ENCODE measurements at places on chromosomes 7 and 10.

- no peak for DNase-seq
Observed at GRCh38 chr10:128894641-128895040, 572.4 kb upstream of the MGMT start.

- DNase-seq = no peak
Observed at GRCh38 chr10:14349081-14349480, 18.4 kb upstream of the FRMD4A start.

DNA sequence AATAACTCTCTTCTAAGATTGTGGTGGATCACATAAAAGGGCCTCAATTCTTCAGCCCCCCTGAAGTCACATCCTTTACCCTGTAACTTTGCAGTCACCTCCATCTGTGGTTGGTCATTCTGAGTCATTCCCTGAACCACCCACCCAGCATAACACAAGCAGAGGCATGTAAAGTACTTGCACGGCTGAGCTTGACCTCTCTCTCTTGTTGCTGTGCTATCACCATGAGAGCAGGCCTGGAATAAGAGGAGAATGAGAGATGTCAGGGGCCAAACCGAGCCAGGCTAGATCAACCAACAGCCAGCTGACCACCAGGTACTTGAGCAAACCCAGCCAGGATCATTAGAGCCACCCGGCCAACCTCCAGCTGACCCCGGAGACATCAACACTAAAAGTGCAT, 13.5 kb upstream of the STK17A start:
- DNase-seq = no peak

DNA sequence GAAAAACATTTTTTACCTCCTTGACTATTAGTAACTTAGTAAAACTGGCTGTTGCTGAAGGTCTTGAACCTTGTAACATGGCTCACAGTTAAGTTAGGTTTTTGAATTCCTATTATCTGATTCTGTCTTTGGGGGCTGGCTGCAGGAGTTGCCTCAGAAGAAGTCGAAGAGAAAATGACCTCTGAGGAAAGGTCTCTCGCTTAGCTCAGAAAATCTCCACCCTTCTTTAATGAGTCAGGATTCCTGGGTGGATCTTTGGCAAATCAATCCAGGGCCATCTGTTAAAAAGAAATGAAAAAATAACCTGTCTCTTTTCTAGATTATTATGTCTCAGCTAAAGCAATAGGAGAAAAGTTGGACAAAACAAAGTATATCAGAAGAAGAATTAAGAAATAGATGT, 267.8 kb upstream of the SEMA3C start:
- no peak for DNase-seq

DNA sequence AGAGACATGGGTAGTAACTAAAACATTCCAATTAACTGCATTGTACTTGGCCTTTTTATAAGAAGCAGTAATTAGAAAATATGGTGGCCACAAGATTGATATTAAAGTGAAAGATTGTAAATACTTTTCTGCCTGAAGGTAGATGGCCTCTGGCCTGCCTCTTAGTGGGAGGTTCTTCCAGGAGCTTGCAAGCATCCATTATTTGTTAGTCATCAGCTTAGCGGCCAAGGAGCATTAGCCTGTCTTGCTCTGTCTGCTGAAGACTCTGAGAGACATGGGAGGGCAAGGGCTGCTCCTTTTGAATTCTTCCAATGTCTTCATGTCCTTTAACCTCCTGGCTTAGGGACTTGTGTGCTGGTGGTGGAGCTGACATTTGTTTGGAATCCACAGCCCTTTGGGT, 80.4 kb downstream of the TCF7L2 start:
- DNase-seq = no peak

GRCh38 chr7:5677538-5678294, 103.7 kb downstream of the RNF216 start:
- no peak for DNase-seq

DNA sequence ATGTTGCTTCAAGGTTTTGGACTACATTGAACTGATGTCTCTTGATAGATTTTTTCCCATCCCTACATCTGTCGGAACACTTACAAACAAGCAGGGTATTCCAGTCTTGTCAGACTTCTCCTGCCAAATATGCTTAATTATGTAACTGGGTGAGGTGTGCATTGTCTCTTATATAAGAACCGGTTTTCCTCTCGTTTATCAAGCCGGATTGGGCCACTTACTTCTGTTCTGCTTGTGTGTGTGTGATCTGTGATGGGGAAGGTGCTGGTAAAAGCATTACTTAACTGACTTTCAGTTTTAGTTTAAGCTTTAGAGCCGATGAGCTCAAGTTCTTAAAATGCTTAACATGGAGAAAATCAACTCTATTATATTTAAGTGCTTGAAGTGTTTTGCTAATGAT, 57.9 kb downstream of the OTUD1 start:
- no peak for DNase-seq

- DNase-seq = no peak
Observed at GRCh38 chr7:14637968-14638367, 264.6 kb downstream of the DGKB start.

- DNase-seq = no peak
Observed at GRCh38 chr10:72567421-72567820, 58.5 kb downstream of the MICU1 start.

GRCh38 chr10:122236690-122237306, 34.3 kb upstream of the BTBD16 start:
- peak; percentile 15 for DNase-seq

DNA sequence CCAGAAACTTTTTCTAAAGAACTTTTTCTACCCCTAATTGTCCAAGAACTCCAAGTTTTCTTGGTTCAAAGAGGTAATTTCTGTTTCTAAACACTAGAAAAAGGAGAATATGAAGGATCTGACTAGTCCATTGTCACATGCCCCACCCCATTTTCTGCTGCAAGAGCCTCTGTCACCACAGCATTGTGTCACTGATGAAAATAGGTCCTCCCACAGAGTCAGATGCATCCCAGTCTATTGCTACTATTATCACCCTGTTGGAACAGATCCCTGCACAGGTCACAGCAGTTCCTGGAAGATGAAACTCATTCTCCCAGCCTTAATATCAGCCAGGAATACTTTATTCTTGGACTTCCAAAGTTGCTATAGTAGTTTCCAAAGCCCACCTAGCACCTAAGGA, 7.5 kb upstream of the CFTR start:
- DNase-seq = no peak

- no peak for DNase-seq
Observed at GRCh38 chr7:76048668-76048988, 722 bp downstream of the MDH2 start.

DNA sequence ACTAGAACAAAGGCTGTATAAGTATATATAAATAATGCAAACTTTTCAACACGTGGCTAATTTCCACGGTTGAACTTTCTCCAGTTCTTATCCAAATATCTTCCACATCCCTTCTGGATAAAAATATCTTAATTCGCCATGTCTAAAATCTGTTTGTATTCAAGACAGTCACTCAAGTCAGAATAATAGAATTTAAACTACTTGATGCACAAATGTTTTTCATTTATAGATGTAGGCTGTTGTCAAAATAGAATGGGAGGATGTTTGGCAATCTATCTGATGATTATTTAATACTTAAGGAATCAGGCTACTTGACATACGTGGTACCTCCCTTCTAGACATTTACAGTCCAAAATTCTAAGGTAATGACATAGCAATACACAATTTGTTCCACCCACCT, 204.3 kb downstream of the TWIST1 start:
- DNase-seq = no peak

DNA sequence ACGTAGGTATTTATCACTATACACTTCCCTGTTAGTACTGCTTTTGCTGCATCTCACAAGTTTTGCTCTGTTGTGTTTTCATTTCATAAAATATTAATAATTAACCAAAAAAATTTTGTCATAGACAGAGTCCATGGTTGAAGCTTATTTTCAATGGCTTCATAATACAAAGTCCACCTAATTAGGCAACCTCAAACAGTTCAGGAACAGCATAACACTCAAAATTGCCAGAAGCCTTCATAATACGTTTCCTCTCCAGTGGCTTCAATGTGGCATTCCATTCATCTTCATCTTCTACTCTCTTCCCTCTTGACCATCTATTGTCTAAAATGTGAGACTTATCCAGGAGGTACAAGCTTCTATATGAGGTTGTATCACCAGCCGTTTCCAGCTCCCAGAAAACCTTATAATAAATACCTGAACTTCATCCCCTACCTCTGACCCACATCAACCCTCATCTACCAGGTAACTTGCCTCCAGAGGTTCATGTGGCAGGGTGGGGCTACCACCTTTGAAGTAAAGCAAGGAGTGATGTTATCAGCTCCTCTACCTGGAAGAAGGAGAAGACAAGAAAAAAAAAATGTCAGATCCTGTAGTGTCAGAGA, 337.3 kb downstream of the MALRD1 start:
- DNase-seq = no peak

DNA sequence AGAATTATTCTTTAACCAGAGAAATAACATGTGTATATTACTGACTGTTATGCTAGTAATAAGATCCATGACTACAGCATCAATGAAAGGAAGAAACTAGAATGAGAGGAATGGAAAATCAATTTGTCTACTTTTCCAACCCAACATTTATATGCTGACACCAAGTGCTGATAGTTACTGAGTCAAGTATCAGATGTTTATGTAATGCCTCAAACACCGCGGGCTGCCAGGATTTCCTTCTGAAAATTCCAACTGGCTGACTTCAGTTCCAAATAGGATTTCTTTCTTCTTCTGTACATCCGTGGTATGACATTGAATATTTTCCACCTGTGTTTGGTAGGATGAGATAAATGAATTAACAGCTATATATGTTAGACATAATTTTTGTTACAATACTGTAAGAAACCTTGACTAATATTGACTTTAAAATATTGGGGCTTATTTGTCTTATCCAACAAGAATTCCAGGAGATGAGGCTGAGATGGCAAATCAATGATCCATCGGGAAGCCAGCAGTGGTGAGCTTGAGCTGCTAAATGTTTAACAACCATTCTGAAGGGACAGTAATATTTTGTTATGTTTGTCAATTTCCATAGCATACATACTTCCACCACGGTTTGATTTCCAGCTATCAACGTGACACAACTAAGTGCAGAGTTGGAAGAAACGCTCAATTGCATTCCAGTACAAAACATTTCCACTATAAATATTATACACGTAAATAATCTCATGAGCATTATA, 435.2 kb upstream of the AUTS2 start:
- no peak for DNase-seq

- no peak for DNase-seq
Observed at GRCh38 chr7:2512713-2513112, 6.9 kb upstream of the LFNG start.

- peak; percentile 75 for DNase-seq
Observed at GRCh38 chr10:89701242-89702120, at the start of gene KIF20B. TSS of gene KIF20B (plus strand) at chr10:89701590. CDS start at chr10:89705295, 3,705 bp downstream.

GRCh38 chr7:130350945-130351790, 6.6 kb downstream of the CPA5 start:
- DNase-seq = peak; percentile 60

DNA sequence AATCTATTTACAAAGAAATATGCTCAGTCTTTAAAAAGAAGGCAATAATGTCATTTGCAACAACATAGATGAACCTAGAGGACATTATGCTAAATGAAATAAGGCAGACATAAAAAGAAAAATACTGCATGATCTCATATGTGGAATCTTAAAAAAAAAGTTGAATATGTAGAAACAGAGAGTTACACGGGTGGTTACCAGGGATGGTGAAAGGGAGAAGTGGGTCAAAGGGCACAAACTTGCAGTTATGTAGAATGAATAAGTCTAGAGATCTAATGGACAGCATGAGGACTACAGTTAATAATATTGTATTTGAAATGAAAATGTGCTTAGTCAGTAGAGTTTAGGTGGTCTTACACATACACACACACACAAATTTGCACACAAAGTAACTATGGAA, 88.2 kb upstream of the CCDC71L start:
- no peak for DNase-seq

DNA sequence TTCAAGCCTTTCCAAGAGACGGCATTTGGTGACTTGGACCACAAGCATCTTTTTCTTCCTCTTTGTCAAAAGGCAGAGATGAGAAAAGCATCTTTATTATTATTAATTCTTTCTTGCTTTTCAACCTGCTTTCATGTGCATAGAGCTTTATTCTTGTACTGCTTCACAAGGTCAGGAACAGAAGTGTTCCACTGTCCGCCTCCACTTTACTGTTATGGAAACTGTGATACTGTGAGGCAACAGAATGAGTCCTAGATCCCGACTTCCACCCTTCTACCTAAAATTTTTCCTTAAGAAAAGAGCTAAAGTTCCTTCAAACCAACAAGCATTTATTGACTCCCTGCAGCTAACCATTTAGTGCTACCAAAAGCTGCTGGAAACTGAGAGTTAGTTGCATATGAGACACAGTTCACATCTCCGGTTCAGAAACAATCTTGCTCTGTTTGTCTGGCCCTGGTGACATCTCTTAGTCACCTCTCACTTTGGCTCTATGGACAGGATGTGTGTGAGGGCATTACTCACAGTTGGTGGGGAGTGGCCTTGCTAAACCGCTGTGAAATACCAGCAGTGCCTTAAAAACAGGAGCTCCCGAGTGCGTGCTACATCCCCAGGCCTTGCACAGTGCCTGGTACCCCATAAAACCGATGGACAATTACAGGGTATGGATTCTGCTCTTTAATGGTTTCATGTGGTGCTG, 77.1 kb upstream of the TRIL start:
- DNase-seq = no peak

DNA sequence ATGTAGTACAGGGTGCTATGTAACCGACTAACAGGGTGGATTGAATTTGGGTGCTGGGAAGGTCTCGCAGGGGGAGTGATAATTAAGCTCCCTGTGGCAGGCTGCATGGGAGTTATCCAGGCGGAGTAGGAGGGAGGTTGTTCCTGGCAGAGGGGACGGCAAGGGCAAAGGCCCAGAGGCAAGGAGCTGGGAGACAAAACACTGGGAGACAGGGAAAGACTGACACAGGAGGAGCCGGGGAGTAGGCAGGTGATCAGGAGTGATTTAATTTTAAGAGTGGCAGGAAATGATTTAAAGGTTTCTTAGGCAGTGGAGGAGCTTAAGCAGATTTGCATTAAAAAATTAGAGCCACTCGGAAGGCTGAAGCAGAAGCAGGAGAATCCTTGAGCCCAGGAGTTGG, 40.7 kb upstream of the LEP start:
- no peak for DNase-seq

- DNase-seq = no peak
Observed at GRCh38 chr7:12351843-12352242, 51.8 kb downstream of the VWDE start.

DNA sequence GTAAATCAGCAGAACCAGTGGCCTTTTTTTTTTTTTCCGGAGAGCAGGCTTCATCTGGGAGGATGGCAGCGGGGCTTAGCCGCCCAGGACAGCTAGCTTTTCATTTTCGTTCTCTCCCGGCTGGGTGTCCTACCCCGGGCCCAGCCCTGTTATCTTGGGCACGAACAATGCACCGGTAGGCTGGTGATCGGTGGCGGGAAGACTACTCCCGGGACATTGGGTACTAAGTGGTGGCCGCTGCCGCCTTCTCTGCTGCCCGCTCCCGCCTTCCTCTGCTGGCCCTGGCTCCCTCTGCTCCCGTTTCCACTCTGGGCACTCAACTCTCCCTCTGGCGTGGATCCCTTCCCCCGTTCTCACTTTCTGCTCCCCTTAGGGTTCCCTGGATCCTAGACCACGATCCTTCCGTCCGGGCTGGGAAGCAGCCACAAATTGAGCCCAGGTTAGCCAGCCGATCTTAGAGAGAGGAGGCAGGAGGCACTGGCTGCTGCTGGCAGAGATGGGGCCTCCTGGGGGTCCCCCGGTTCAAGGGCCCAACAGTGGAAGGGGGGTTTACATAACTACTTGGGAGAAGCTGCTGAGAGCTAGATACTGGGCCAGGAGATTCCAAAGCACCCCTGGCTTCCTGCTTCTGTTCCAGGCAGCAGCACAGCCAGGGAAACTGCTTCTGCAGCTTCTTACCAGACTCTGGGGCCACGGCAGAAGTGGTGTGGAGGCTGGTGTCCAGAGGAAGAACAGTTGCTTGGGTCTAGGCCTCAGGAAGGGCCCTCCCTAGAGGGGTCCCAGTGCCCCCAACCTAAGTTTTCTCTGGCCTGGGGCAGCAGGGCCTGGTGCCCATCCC, 1.8 kb downstream of the TLX1 start:
- no peak for DNase-seq

Measured in NCI-H748 treated with DMSO at 0.1 percent for 48 hours (cell line).